ENCODE measurements at places on chromosomes 4 and X.
A peak's percentile ranks its signal among the peaks of the same experiment; 100 is the strongest.

- no peak for DNase-seq
Measured at GRCh38 chr4:7910263-7910896, 29.3 kb downstream of the AFAP1 start.

GRCh38 chrX:110241816-110242215, 76.1 kb downstream of the AMMECR1 start:
- DNase-seq, result no peak

DNA sequence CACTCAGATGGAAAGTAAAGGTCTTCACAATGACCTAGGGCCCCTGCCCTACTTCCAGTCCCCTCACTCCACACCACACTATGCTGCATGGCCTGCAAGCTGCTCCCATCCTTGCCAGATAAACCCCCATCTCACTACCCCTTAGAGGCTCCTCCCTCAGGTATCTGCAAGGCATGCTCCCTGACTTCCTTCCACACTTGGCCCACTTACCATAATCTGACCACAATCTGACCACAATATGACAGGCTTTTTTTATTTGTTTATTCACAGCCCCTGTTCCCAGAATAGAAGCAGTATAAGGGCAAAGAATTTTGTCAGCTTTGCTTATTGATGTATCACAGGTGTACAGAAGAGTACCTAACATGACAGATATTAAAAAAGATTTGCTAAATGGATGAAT, 124.7 kb downstream of the CAMK2D start:
- no peak for DNase-seq

GRCh38 chr4:25080571-25080970, 49.8 kb upstream of the LGI2 start:
- no peak for DNase-seq

- no peak for DNase-seq
Measured at GRCh38 chr4:42398171-42398870, 1.0 kb downstream of the SHISA3 start.

DNA sequence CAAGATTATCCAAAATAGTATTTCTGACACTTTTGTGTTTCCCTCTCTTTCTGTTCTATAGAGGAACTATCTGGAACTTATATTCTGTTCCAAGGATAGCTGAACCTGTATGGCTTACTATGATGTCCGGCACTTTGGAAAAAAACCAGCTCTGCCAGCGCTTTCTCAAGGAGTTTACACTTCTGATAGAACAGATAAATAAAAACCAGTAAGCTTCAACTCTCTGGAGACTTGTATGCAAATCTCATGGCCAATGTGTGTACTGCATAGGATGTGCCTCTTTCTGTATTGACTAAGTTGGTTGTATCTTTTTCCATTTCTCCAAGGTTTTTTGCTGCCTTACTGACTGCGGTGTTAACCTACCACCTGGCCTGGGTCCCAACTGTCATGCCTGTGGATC, 92.5 kb downstream of the FNIP2 start:
- DNase-seq, result no peak

GRCh38 chrX:99271641-99272040, 1138.4 kb downstream of the PCDH19 start:
- no peak for DNase-seq

DNA sequence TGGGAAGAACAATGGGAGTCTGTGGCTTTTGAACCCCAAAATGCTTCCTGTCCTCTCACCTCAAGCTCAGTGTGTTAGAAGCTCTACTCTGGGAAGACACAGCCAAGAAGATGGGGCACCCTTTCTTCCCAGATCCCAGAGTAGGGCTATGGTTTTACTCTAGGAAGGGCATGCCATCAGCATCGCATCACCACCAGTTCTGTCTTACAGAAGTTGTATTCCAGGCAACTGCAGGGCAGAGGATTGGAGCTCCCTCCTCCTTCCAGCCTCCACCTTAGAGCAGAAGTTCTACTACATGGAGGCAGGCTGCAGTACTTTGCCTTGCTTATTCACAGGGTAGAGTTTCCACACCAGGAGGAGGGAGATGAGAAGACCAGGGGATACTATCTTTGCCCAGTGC, 18.1 kb upstream of the ZFX start:
- no peak for DNase-seq

GRCh38 chrX:47158781-47159180, 13.8 kb downstream of the RBM10 start:
- no peak for DNase-seq

DNA sequence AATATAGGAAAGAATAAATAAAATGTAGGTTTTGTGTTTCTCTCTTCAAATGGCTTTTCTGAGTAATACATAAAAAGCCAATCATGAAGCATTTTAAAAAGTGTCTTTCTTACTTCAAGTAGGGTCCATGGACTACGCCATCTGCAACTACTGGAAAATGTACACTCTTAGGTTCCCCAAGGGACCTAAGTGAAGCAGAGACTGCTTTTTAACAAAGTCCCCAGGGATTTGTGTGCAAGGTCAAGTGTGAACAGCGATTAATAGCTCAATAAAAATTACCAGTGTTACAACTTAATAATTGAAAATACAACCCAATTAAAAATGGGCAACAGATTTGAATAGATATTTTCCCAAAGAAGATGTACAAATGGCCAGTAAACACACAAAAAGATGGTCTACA, 84.9 kb downstream of the ARHGAP6 start:
- no peak for DNase-seq

DNA sequence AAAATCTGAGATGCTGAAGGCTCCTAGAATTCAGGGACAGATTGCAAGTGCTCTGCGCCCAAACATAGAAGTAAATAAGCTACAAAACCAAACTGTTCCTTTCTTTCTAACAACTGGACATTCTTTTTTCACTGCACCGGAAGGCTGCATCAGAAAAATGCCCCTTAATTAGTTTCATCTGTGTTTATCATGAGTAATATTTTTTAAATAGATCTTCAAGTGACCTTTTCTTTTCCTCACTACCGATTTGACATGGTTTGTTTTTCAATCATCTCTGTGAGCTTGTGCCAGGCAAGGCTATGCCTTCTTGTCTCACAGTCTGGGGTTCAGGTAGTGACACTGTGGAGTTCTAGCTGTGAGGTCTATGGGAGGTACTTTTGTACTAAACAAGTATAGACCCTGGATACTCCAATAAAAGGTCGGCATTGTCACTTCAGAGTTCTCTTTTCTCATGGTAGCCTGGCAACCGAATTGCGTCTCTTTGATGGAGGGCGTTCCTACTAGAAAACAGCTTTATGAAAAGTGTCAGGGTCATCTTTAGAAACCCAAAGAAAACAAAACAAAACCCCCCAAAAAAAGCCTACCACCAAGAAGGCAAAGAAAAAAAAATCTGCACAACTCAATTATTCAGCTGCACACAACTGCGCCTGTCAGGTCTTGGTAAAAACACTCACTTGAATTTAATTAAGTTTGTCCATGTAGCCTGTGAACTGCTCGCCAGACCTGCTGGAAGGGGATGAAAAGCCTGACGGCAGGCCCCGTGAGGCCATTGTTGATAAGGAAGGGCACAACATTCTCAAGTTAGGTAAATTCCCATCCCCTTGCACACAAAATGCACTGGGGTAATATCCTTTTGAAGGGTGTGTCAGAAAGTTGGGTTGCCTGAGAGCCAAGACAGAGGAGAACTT, 22.8 kb upstream of the ADAMTS3 start:
- no peak for DNase-seq

DNA sequence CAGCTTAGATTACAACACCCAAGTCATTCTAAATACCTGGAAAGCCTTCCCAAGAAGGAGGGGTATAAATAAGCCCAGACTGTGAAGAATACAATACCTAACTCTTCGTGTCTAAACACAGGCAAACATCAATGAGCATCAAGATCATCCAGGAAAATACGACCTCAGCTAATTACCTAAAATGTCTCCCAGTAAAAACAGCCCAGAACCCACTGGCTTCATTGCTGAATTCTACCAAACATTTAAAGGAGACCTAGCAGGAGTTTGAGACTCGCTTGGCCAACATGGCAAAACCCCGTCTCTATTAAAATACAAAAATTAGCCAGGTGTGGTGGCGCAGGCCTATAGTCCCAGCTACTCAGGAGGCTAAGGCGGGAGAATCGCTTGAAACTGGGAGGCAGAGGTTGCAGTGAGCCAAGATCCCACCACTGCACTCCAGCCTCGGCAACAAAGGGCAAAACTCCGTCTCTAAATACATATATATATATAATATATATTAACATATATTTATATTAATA, 19.1 kb upstream of the HSFX4 start:
- DNase-seq, result no peak

DNA sequence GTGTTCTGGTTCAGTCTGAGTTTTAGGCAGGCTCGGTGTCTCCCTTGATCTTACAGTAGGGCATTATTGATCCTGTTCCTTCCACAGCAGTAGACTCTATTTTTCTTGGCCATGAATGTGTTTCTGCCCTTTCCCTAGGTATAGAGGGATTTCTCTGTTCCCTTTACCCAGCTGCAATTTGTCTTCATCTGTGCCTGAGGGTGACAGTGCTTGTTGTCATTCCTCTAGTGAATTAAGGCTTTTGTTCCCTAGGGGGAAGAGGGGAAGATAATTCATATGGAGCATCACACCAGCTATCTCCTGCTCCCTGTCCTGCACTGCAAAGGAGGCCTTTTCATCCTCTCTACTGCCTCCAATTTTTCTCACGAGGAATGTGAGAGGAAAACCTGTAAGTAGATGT, 39.7 kb upstream of the CXorf51A start:
- DNase-seq, result peak; percentile 39

DNA sequence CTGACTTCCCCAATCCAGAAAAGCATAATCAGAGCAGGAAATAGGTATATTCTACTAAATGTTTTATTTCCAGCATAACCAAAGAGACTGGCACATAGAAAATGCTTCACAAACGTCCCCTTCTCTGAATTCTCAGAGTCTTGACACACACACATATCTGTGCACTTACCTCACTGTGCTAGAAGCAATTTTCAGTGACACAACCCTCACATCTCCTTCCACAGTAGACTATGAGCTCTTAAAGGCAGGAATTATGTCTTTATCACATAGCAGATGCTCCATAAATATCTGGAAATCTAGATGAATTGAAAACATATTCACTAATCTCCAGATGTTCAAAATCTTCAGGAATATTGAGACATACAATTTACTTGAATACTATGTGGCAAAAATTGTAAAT, 5.9 kb downstream of the SOWAHB start:
- no peak for DNase-seq

- DNase-seq, result no peak
Measured at GRCh38 chr4:57331959-57332358, 221.8 kb upstream of the IGFBP7 start.

- peak; percentile 62 for DNase-seq
Measured at GRCh38 chrX:51891821-51892551, 1.4 kb upstream of the MAGED1 start.

GRCh38 chrX:43910012-43910411, 27.8 kb upstream of the MAOB start:
- DNase-seq, result no peak

DNA sequence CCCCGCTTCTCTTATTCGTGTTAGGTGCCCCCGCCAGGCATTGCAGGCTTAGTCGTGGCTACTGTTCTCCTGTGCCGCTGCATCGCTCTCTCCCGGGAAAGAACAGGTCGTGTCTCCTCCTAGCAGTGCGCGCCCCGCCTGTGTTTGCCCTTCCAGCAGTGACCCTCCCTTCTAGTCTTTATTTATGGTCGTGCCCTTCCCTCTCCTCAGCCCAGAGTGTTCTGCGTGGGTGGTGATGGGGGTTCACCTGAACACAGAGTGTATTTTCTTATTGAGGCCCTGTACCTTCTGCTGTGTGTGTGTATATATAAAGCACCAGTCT, 15.2 kb downstream of the USP11 start:
- DNase-seq, result no peak

DNA sequence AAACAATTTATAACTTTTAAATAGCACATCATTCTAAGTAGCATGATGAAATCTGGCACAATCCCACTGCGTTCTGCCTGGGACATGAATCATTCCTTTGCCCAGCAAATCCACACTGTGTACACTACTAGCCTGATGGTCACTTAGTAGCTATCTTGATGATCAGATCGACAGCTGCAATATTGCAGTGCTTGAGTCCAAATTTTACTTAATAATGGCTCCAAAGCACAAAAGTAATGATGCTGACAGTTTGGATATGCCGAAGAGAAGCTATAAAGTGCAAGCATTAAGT, 86.6 kb upstream of the NPNT start:
- DNase-seq, result no peak

DNA sequence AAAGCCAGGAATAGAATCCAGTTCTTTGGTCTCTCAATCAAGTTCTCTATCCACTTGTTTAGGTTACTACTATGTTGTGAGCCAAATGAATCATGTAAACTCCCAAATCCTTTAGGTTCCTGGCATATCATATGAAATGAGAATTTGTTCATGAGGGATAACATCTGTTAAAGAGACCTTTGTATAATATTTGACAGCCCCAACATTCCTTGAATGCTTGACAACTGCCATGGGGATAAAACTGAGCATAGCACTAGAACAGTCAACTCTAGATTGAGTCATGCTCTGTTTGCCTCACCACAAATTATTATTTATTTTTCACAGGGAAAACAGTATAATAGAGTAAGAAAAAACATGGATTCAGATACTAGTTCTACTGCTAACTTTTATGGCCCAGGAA, 93.3 kb downstream of the NAA11 start:
- no peak for DNase-seq

- DNase-seq, result no peak
Measured at GRCh38 chrX:39948582-39948981, 149.2 kb downstream of the BCOR start.

- no peak for DNase-seq
Measured at GRCh38 chr4:12701384-12701783, 782.8 kb downstream of the RAB28 start.

- no peak for DNase-seq
Measured at GRCh38 chr4:52979020-52979419, 116.9 kb downstream of the RASL11B start.

All from putamen (tissue), 1 donor.